ENCODE measurements at places on chromosomes 3 and 15. TPM values are rescaled to one million over a fixed set of nuclear protein-coding genes. Genes with fewer than 3 reads are reported as not detected.

GRCh38 chr3:191531434-191531972 is 70.5 kb downstream of the PYDC2 start:
- DNase-seq = no peak
- H3K4me3 ChIP-seq = no peak overlapping the region
- H3K36me3 ChIP-seq = no peaks in the 10 kb centered on the region
- H3K27ac ChIP-seq = no peak overlapping the region
- H3K4me1 ChIP-seq = no peaks in the 10 kb centered on the region
- H3K27me3 ChIP-seq = no peaks in the 10 kb centered on the region

- H3K4me1 ChIP-seq = peaks cover 3% of the 10 kb centered on the region
- no peak overlapping the region for H3K27ac ChIP-seq
- no peaks in the 10 kb centered on the region for H3K27me3 ChIP-seq
- no peak overlapping the region for H3K4me3 ChIP-seq
- H3K36me3 ChIP-seq = no peaks in the 10 kb centered on the region
These were observed 17.5 kb downstream of the SENP8 start for GRCh38 chr15:72135719-72136118.

Gene MUC13
- not detected for total RNA-seq

Gene GOLGA6D
- 0.09 TPM for total RNA-seq

GRCh38 chr3:184694133-184694665 is 17.7 kb downstream of the MAGEF1 start:
- H3K27me3 ChIP-seq = no peaks in the 10 kb centered on the region
- H3K27ac ChIP-seq = peak overlapping the region; percentile 98
- DNase-seq = peak; percentile 72

Gene A4GNT
- not detected for total RNA-seq

Gene GPR160
- 1.2 TPM for total RNA-seq

DNA sequence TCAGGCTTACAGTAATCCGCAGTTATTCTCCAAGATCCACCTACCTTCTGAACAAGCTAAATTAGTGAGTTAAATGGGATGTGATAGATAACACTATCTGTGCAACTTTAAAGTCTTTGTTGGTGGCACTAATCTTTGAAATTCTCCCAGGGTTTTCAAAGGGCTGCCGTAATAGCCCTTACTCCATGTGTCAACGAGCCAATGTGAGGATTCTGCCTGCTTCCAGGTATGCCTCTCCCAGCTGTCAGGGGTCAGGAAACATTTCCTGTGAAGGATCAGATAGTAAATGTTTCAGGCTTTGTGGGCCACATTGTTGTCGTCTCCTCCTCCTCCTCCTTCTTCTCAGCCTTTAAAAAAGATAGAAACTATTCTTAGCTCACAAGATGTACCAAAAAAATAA is 20.2 kb upstream of the SCN5A start:
- no peak overlapping the region for H3K4me3 ChIP-seq
- H3K27me3 ChIP-seq = no peaks in the 10 kb centered on the region
- no peak for DNase-seq
- no peaks in the 10 kb centered on the region for H3K4me1 ChIP-seq

DNA sequence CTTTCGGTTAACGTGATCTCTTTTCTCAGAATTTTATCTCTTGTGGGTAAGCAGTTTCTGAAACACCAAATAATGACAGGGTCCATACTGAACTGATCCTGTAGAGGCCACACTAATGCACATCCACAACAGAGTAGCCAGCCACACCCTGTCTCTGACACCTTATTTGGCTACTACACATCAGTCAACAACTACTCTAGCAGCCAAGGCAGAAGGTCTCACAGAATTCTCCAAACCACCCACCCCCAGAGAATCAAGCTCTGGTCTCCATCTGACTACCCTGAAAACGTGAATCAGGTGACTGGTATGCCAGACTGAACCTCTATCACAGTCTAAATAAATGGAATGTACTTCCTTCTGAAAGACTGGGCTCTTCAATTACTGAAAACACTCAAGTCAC is 38.0 kb downstream of the EDC3 start:
- peaks cover 12% of the 10 kb centered on the region for H3K36me3 ChIP-seq
- no peak overlapping the region for H3K4me3 ChIP-seq
- H3K27ac ChIP-seq = no peak overlapping the region
- DNase-seq = no peak
- H3K4me1 ChIP-seq = peaks cover 26% of the 10 kb centered on the region

All from muscle of leg (tissue), 16 donors.